LHCN-M2 (cell line): ENCODE measurements at places on chromosomes 11 and 22. TPM values are rescaled to one million over a fixed set of nuclear protein-coding genes. Genes with fewer than 3 reads are reported as not detected.

DNA sequence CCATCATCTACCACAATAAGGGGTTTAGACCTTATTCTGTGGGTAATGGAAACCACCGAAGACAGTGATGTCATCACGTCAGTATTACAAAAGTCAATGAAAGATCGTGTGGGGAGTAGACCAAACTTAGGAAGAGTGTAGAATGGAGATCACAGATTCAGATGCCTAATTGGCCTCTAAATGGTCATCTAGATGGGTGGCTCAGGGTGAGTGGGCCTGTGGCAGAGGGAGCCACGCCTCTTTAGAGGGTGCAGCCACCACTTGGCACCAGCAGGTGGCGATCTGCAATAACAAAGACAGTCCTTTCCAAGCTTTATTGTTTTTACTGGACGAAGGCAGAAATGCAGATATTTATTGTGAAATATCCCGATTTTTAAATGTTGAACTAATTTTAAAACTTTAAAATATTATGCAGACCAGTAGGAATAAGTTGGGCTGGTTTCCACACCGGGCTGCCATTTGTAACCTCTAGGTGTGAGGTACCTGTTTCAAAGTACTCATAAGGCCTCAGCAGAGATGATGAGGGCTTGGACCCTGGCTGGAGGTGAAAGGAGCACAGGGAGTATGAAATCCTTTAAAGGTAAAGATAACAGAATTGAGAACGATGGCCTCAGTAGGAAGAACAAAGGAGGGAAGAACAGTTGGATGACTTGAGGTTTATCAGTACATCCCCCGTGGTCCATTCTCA is 222.0 kb downstream of the DBX1 start:
- peak; percentile 60 for DNase-seq

Gene OR51B4
- total RNA-seq = not detected in 2 replicates

DNA sequence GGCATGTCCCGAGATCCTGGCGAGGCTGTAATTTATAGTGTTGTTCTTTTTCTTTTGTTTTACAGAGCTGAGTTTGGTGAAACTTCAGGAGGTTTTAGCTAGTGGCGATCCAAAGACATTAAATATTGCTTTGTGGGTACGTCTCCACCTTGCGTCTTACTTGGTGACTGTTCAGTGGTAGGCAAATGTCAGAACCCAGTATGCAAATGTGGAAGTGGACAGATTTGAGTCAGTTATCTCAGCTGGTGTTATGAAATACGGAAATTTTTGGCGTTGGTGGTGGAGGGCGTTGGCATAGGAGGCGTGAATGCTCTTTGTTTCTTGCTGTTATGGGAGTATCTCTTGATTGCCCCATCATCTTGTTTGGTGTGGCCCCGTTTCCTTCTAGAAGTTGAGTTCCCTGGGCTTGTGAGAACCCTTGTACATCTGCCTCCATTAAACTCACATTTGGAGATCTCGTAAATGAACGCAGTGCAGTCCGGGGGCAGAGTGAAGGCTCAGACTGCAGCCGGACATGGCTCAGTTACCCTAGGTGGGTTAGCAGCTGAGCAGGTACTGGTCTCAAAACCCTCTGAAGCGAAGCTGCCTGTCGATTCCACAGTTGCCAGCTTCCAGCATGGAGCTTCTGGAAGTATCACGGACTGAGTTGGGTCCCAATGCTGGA is 39.9 kb downstream of the PTPRJ start:
- DNase-seq = no peak

DNA sequence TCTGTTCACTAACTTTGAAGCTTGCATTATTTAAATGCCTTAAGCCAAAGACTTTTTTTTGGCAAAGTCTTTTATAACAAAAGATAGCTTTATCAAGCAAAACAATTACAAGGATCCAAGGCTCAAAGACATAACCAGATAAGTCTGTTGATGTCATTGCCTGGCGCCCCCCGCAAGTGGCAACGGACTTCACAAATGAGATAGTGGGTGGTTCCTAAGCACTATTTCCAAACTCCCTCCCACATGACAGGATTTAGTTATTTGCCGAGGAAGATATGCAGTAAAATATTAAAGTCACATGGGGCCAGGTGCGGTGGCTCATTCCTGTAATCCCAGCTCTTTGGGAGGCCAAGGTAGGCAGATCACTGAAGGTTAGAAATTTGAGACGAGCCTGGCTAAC is 194.2 kb upstream of the DDI1 start:
- no peak for DNase-seq

DNA sequence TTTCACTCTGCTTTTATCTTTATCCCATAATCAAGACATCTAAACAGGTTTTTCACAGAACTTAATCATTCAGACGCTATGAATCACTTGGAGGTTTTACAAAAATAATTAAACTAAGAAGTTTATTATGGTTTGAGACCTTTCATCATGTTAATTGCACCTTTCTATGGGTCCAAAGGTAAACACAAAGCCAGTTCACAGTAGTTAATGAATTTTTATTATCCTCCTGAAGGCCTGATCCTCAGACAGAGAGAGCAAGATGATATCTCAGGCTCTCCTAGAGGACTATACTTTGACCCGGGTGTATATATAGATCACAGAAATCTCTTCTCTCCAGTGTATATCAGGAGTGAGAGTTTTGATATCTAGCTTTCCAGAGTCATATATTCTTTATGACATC is 1044.3 kb upstream of the RAG2 start:
- DNase-seq = no peak

DNA sequence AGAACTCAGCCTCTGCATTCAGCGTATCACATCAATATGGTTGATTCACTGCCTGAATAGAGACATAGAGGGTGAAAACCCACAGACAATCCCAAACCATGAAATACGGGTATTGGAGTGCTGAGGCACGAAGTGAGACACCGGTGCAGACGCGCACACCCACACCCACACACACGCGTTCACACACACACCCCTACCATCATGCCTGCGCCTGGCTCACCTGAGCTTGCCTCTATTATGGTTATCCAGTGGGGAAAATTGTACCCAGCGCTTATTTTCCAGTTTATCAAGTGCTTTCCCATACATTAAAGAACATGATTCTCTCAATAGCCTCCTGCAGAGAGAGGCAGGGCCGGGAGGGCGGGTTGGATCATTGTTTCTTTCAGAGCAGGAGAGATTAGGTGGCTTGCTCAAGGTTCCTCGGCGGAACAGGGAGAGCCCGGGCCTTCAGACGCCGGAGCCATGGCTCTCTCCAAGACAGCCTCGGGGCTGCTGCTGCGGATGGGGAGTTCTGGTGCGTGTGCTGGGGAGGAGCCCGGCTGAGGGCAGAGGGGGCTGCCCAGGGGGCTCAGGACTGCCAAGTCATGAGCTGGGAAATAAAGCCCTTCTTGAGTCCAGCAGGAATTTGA is 78.9 kb upstream of the THY1 start:
- no peak for DNase-seq

DNA sequence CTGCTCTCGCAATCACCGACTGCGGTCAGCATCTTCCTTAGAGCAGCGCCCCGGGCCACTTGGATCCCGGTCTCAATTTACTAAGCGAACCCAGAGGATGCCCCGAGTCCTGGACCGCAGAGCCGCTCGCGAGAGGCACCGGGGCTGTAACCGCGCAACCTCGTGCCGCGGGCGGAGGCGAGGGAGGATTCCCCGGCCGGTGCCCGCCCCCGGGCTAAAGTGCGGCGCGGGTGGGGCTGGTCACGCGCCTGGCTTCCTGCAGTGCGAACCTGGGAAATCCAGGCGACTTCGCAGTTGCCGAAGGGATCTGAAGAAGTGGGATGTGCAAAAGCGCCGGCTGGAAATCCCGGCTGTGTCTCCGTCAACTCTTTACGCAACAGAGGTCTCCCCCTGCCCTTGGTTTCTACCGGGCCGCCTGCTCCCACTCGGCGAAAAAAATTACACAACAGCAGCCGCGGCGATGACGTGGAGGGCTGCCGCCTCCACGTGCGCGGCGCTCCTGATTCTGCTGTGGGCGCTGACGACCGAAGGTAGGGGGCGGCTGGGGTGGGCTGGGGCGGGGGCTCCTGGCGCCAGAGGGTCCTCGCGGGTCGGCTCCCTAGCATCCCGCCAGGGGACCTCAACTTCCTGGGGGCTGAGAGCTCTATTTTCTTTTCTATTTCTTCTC is at the start of gene NCR3LG1:
Gene NCR3LG1, plus strand, starts transcription at position 291 of the 667 bp plus-strand sequence. Its CDS starts 170 bp downstream, at position 461.
- peak; percentile 45 for DNase-seq
